GM19239 (cell line): ENCODE measurements at places on chromosomes 13 and 19.
A peak's percentile ranks its signal among the peaks of the same experiment; 100 is the strongest.

DNA sequence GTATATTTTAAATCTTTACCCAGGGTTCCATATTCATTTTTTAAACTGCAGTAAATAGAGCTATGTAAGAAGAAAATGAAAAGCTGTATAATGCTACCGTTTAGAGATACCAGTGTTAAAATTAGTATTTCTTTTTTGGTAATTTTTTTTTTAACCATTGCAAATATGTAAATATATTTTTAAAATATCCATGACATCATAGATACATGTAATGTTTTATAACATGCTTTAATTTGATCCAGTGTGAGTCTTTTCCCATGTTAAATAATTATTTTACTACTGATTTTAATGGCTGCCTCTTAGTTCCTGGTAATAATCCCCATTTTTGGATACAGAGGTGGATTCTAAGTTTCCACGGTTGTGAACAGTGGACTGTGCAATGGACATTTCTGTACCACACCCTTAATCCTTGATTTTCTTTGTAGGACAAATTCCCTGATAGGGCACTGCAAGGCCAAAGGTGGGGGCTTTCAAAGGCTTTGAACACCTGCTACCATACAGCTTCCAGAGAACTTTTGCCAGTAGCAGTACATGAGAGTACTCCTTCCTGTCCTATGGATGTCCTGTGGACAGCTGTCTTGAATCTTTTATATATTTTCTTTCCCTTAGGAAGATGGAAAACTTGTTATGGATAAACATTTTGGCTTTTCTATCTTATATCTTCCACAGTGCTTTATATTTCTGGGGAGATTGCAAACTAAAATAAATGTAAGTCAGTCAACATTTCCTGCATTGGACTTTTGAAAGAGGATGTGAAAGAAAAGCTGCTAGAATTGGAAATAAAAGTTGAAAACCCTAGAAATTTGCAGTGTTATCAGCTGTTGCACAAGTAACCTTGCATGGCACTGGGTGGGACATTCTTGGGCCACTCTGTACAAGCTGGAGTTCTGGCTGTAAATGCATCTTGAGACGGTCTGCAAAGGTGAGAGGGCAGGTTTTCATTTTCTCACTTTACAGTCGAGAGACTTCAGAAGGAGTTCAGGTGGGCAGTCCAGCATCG, 46.8 kb downstream of the ARHGEF7 start:
- DNase-seq, result no peak

DNA sequence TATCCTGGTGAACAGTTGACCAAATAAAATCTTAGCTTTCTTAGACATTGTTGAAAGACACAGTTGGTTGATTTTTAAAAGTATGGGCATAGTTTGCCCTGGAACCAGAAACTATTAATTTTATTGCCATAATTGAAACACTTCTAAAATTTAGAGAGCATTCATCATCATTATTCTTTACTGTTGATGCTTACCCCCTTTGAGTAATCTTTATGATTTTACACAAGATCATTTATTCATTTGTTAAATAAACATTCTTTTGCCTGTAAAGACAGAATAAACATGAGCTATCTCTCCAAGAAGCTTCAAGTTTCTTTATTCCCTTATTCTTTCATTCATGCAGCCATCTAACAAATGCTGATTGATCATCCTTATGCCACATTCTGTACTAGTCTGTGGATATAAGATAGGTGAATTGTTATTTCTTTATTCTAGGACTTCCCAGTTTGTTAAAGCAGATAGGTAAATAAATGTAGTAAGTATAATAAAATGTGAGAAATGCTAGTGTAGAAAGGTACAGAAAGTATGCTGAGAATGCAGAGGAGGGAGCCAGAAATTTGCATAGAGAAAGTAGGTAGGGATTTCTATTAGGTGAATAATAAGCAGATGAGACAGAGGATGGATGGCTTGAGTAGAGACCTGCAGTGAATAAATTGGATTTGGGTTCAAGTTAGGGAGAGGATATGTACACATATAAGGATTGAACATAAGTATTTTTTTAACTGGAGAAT, 8.2 kb downstream of the SERTM1 start:
- no peak for DNase-seq

GRCh38 chr13:99895444-99896368, 75.9 kb downstream of the ZIC5 start:
- no peak for DNase-seq

DNA sequence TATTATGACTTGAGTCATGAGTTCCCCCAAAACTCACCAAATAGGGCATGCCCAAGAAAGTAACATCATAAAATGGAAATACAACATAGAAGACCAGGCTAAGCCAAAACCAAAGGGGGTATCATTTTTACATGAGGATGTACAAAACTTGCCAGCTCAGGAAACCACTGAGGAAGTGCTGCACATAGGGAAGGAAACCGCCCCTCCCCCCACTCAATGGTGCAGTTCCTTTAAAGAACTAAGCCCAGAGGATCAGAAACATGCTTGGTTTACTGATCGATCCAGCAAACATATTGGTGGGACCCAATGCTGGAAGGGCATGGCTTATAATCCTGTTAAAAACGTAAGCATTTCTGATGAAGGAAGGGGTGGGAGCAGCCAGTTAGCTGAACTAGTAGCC, 4.2 kb upstream of the ZNF486 start:
- DNase-seq, result no peak

GRCh38 chr19:45863335-45863839, 440 bp upstream of the SYMPK start:
- DNase-seq, result no peak

- no peak for DNase-seq
Observed at GRCh38 chr13:37475966-37476365, 122.6 kb downstream of the POSTN start.

- no peak for DNase-seq
Observed at GRCh38 chr13:36074659-36075058, 56.5 kb downstream of the DCLK1 start.

DNA sequence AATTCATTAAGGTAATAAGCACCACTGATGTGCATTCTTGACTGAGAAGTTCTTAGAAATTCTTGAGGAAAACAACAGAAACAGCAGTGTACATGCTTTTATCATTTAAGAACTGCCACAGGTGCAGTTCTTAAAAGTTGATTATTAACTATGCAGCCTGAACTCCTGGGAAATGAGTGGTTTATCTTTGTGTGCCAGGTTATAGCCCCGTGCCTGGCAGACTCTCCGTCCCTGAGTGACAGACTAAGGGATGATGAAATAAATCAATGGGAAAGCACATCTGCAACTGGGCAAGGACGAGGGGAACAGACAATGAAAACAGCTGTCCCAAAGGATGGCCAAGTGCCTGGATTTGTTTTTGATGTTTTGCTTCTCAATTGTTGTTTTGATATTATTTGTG, 84.4 kb upstream of the SPATA13 start:
- no peak for DNase-seq

GRCh38 chr19:474126-475078, 13.6 kb upstream of the SHC2 start:
- DNase-seq, result no peak

GRCh38 chr13:99501184-99501847, at the start of gene TM9SF2:
TSS of gene TM9SF2 (plus strand) at chr13:99501472. CDS start at chr13:99501607, 135 bp downstream.
- DNase-seq, result peak; percentile 68

DNA sequence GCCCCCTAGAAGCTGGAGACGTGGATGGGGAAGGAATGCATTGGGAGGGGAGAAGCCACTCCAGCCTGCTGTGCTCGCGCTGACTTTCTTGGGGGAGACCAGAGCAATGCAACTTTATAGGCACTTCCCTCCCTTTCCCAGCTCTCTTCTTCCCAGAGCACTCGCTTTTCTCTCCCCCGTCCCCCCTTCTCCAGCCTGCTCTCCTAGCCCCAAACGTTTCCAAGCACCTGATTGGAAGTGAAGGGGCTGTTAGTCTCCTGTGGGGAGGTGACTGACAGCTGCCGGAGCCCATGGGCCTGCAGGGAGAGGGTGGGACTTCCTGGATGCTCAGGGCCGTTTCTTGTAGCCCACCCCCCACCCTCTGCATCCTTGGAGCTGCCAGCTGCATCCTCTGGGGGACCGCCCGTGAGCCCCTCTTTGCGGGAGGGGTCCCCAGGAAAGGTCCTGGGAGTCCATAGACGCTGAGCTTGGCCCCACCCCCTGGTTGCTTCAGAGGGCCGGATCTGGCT, 2.5 kb downstream of the HDGFL2 start:
- peak; percentile 78 for DNase-seq

GRCh38 chr13:107332188-107332587, 764.3 kb upstream of the ARGLU1 start:
- DNase-seq, result no peak

GRCh38 chr19:49832556-49832955, 14.5 kb downstream of the MED25 start:
- no peak for DNase-seq

DNA sequence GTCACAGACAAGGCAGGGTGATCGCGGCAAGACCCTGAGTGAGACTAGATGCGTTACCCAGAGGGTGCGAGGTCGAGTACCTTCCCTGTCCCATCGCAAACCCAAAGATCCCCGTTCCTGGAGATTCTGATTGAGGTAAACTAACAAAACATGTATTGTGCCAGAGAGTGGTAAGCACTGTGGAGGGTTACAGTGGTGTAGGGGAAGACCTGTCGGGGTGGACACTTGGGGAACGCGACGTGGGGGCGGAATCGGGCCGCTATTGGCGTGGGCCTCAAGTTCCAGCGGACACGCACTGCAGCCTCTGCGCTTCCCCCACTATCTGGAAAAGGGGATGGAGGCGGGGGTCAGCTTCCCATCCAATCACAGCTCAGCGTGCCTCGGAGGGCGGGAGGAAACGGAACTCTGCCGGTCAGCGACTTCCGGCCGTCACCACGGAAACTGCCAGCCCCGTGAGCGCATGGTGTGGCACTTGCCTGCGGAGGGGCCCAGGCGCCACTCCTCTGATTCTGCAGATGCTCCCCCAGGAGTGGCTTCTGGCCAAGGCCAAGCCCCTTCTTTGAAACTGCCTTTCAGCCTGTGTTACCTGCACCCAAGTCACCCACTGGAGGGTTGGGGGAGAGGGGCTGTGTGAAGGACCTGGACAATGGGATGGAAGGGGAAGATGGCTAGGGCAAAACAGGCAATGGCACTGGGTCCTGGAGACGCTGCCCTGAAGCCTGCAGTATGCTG, 1.0 kb upstream of the UBE2M start:
- peak; percentile 90 for DNase-seq

- no peak for DNase-seq
Observed at GRCh38 chr13:72651144-72651543, 76.3 kb downstream of the MZT1 start.

- DNase-seq, result no peak
Observed at GRCh38 chr13:24802074-24802473, 38.1 kb downstream of the RNF17 start.

- no peak for DNase-seq
Observed at GRCh38 chr19:48452289-48453190, 2.8 kb upstream of the KCNJ14 start.

DNA sequence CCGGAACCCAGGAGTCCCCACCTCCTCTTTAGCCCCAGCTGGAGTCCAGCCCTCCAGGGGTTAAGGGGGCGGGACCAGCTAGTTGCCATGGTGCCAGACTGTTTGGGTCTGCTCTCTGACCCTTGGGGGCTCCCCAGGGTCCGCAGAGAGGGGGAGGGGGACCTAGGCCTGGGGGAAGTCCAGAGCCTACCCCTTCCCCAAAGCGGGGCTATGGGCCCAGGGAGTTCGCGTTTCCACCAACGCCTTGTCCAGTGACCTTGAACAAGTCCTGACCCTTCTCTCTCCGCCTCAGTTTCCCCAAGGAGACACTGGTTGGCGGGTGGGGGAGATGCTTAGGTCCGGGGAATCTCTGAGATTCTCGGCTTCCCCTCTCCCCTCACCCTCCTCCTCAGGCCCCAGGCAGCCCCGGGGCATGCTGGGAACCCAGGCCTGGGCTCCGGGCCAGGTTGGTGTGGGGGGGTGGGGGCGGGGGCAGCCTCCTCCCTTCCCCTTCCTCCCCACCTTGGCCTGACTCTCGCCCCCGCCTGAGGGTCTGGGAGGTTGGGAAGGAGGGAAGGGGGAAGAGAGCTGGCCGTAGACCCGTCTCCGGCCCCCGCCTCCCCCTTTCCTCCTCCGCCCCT, 2.6 kb upstream of the SPACA6 start:
- DNase-seq, result no peak

DNA sequence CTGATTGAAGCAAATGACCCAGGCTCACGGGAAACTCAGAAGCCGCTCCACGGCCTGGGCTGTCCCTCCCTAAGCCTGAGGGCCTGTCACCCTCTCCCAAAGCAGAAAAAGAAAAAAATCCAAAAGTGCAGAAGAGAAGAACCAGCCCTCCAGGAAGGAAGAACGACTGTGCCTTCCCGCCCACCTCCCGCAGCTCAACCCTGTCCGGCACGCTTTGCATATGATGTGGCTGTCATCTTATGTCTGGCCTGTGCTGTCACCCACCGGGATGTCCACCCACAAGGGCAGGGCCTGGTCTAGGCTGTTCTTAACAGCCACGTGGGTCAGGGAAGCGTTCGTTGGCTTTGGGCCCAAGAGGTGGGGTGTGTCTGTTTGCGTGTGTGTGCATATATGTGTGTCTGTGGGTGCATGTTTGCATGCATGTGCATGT, 13.7 kb downstream of the ZBTB7A start:
- no peak for DNase-seq

GRCh38 chr19:18044825-18045304, 36.9 kb downstream of the ARRDC2 start:
- DNase-seq, result peak; percentile 93

- no peak for DNase-seq
Observed at GRCh38 chr19:30788105-30788765, 416.1 kb downstream of the ZNF536 start.

GRCh38 chr19:36528921-36529518, 949 bp upstream of the ZNF260 start:
- DNase-seq, result no peak

DNA sequence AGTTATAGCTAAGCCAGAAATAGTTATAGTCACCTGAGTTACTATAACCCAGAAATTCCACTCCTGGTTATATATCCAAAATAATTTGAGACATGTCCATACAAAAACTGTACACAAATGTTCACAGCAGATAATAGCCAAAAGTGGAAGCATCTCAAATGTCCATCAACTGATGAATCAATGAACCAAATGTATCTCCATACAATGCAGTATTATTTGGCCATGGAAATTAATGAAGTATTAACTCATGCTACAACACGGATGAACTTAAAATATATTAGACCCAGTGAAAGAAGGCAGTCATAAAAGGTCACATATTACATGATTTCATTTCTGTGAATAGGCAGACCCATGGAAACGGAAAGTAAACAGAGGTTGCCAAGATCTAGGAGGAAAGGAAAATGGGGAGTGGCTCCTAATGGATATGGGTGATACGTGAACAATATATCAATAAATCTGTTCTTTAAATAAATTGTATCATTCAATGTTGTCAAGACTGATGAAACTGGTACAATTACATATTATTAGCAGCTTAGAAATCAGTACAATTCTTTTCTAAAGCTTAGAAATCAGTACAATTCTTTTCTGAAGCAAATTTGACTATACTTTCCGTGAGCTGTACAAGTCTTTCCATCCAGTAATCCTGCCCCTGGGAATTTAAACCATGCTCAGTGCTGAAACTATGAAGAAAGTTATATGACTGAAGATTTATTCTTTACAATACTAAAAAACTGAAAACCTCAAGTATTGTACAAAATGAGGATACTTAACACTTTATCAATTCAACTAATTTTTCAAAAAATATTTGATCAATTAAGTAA, 47.0 kb upstream of the DIAPH3 start:
- DNase-seq, result no peak
